ENCODE measurements at places on chromosomes 4 and X.

DNA sequence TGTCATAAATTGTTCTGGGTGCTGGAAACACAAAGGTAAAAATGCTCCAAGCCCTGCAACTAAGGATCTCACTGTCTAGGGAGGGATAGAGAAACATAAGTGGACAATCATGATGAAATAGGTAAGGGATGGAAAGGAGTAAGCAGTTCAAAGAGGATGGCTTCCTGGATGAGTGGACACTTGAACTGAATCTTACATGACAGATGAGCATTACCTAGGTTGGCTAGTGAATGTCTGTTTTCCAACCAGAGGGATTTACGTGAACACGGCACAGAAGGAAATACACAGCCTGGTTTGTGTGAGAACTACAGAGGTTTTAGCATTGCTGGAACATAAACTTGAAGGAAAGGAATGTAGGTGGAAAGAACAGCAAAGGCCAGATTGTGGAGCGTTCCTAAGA is 150.2 kb upstream of the GALNT7 start:
- no peak for DNase-seq

DNA sequence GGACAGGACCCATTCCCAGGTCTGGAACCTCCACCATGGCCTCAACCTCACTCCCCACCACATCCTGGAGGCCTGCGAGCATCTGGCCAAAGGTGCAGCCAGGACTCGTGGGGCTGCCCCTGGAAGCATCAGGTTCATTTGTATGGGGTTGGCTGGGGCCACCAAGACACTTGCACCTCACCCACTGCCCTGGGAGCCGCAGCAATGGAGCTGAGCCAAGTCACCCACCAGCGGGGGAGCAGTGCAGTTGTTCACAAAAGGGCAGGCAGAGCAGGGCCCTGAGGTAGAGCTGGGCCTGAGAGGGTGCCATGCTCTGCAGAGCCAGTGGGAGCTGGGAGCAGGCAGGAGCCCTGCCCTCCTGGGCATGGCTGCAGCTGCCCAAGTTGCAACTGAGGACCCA is 163.5 kb downstream of the FAM47A start:
- DNase-seq = no peak

DNA sequence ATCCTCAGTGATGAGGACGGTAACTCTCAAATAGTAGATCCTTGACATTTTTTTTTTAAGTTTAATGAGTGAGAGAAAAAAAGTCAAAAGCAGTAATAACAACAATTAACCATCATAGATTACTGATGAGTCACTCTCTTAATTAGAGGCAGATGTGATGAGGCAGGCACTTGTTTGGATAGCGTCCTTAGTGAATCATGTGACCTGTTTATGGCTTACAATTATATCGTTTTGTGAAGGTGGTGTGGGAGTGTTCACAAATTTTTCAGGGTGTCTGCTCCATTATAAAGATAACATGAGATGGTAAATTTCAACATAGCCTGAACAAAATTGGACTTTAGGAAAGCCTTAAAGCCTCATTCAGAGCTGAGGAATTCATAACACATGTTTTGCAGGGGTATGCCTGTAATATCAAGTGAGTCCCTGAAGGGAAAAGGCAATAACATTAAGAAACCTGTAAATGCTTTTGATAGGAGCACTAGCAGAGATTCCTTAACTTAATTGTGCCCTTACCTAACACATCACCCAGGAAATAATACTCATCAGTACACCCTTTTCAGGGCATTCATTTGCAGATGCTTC is 51.9 kb upstream of the XIAP start:
- no peak for DNase-seq

- no peak for DNase-seq
These were observed 49.4 kb downstream of the ANXA3 start for GRCh38 chr4:78601013-78601412.

DNA sequence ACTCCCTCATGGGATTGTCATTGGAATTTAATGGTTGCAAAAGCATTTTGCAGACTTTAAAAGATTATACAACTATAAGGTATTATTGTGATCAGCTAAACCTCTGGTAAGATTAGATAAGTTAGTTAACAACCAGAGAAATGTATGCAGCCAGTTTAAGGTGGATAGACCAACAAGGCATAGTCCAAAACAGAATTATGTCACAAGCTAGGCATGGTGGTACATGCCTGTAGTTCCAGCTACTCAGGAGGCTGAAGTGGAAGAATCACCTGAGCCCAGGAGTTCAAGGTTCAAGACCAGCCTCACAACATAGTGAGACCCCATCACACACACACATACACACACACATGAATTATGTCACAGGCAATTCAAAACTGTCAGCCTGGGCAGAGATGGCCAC is 54.7 kb upstream of the KLHL13 start:
- no peak for DNase-seq

DNA sequence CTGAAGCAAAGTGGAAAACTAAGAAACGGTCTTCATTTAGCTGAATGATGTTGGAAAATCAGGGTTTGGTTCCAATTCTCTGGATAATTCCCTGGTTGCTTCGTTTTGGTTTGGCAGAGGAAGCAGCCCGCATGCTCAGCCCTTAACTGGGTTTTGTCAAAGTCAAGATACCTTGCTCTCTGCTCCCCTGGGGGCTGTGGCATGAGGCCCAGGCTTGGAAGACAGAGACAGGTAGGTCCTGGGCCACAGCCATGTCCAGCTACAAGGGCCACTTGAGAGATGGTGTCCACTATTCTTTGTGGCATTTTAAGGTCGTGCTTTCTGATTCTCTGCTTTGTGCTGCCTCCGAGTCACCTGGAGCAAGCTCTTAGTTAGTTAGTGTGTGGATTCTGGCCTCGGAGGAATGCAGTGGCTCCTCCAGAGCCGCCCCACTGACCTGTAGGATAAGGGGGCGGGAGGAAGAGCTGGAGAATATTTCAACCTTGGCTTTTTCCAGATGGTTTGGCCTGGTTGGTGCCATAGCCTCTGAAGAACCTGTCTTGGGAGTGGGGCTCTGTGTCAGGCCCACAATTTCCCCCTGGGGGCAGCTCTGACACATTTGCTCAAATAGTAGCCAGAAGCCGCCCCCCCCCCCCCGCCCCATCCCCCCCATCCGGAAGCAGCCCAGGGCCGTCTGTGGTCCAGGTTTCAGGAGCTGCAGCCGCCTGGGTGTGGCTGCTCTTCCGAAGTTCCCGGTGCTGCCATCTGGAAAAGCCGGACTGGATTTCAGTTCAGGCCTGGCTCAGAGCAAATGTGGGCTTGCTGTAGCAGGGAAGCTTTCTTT is 147.1 kb downstream of the NHS start:
- no peak for DNase-seq

DNA sequence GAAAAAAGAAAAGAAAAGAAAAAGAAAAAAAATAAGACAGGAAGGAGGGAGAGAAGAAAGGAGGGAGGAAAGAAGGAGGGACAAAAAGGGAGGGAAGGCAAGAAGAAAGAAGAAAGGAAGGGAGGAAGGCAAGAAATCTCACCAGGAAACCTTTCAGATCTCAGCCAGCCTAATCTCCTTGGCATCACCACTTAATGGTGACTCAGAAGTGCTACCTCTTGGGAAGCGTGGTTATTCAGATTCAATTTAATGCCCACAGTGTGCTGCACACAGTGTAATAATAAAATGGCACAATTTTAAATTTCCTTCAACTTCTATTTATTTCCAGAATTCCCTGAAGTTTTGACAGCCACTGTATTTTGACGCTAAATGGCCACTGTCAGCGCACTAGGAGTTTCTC is 50.3 kb downstream of the DKK2 start:
- DNase-seq = no peak

DNA sequence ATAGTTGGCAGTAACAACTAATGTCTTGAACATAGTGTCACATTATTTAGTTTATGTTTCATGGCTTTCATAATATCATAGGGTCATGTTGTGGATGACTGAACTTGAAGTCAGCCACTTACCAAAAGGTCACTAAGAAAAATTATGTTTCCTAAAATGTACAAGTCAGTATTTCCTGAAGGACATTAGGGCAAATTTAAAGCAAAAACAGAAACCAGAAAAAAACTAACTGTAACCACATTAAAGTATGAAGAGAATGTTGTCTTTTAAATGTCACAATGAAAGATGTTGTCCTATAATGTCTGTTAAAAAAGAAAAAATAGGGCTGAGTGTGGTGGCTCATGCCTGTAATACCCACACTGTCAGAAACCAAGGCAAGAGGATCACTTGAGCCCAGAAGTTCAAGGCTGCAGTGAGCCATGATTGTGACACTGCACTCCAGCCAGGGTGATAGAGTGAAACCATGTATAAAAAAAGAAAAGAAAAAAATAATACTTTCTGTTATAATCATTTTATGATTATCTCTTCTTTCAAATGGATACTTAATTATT is 55.8 kb downstream of the HHIP start:
- no peak for DNase-seq

DNA sequence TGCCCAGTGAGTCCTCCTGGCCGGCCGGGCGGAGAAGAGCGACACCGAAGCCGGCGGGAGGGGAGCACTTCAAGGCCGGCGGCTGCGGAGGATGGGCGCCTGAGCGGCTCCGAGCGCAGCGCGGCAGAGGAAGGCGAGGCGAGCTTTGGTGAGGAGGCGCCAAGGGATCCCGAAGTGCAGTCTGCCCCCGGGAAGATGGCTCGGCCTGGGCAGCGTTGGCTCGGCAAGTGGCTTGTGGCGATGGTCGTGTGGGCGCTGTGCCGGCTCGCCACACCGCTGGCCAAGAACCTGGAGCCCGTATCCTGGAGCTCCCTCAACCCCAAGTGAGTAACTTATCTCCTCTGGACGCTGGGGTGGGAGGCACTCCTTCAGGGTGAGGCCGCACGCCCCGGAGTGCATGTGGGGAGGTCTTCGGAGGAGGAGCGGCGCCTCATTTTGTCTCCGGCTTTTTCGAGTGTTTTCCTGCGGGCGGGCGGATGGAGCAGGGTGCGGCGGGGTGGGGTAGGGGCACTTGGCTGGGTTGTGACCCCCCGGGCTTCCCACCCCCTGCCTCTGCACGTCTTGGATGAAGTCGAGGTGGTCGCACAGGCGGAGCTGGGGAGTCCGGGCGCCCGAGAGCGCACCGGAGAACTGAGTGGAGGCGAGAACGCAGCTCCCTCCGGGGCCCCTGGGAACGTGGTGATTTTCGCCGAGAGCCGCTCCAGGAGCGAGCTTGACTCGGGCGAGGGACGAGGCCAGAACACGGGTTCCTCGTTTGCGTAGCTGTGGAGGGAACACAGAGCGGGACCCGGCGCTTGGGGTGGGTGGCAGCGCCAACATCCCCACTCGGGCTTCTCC is 979 bp downstream of the EFNB1 start:
- no peak for DNase-seq

GRCh38 chrX:10902001-10902400 is 209.1 kb upstream of the HCCS start:
- no peak for DNase-seq

DNA sequence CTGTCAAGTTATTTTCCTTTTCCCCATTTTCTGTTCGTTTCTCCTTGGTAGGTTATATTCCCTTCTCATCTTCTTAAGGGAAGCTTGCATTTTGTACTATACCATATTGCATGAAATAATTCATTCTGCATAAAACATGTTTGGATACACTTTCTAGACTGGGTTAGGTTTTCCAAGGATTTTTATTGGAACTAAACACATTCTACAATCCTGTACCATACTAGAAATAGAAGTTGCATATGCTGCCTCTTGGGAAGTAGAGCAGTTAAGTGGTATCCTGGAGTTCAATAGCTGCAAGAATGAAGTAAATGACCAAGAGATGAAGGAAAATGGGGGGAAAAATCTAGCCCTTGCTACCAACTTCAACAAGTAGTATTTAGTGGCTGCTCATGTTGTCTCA is 393.7 kb upstream of the SLIT2 start:
- no peak for DNase-seq

DNA sequence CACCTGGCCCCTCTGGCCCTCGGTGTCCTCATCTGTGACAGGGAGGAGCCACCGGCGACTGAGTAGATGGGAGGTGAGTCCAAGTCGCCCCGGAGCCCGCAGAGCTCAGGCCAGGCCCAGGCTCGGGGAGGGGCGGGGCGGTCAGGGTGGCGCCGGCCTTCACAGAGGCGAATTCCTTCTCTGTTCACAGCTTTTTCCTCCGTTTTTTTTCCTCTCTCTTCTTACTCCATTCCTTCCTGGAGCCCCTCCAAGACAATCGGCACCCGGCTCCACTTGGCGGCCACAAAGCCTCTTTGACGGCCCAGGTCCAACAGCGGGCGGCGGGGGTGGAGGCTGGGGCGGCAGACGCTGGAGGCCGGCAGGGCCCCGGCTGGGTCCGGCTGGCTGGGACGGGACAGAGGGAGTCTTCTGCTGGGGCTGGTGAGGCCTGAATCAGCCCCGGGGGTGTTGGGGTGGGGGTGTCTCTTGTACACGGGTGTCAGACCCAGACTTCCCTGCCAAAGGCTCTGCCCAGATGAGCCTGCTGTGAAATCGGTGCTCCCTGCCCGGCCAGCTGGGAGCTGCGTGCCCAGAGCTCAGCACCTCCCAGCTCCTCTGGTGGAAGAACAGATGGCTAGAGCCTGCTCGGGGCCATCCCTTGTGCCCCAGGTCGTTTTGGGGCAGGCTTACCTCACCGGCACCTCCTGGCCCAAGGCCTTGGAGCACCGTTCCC is 22.6 kb downstream of the FGFRL1 start:
- no peak for DNase-seq

- DNase-seq = no peak
These were observed at the start of gene FAAH2 for GRCh38 chrX:57286507-57287251. Gene FAAH2, plus strand, starts transcription at chrX:57286706. Its CDS starts 120 bp downstream, at chrX:57286826.

- DNase-seq = no peak
These were observed 38.3 kb upstream of the PPP2R3B start for GRCh38 chrX:425056-425455.

DNA sequence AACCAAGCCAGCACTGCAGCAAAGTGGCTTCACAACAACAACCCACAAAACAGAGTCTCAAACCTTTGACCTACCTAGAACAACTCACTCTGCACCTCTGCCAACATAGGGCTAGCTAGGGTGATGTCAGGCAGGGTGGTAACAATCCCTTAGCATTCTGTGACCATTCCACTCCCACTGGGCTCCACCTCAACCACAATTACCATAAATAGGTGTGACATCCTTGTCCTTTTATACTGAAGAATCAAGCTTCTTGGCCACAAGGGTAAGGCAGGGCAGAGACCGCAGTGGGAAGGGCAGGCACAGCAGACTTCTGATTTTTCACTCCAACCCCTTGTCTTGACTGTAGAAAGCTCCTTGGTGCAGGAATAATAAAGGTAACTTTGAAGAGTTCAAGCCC is 795.4 kb upstream of the DIAPH2 start:
- DNase-seq = no peak

GRCh38 chr4:138200236-138200590 is 41.9 kb downstream of the SLC7A11 start:
- DNase-seq = no peak

GRCh38 chr4:109040441-109040840 is 262.0 kb downstream of the COL25A1 start:
- no peak for DNase-seq

- no peak for DNase-seq
These were observed 182.8 kb downstream of the BANK1 start for GRCh38 chr4:101973361-101973760.

- no peak for DNase-seq
These were observed 1317.7 kb downstream of the FSTL5 start for GRCh38 chr4:160846121-160846520.

GRCh38 chrX:17566740-17567139 is 170.6 kb upstream of the SCML1 start:
- no peak for DNase-seq

GRCh38 chr4:8103421-8104390 is 54.9 kb downstream of the ABLIM2 start:
- DNase-seq = no peak

- DNase-seq = no peak
These were observed 32.7 kb downstream of the METAP1 start for GRCh38 chr4:99028187-99028586.

- no peak for DNase-seq
These were observed 39.5 kb downstream of the SPARCL1 start for GRCh38 chr4:87489678-87490077.
